ENCODE measurements at places on chromosomes 3 and 15.

GRCh38 chr15:99153026-99153535 is 48.2 kb downstream of the SYNM start:
- no peak overlapping the region for H3K4me3 ChIP-seq
- no peak overlapping the region for H3K27ac ChIP-seq
- no peak for DNase-seq
- H3K4me1 ChIP-seq, result no peaks in the 10 kb centered on the region
- H3K27me3 ChIP-seq, result no peaks in the 10 kb centered on the region

DNA sequence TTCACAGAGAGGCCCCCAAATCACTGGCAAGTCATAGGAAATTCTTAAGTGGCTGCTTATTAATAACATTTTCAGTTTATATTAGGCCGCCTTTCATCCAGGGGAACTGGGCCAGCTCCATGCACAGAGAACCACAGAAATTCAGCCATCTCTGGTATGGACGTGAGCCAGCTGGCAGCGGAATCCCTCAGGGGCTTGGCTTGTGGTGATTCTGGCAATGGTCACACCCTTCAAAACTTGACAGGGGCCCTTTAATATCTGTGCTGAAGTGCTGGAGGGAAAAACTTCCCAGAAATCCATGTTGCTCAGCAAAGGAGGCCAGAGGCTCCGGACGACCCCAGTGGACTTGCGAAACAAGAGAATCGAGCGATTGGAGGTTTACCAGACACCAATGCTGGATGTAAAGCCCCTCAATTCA is 11.3 kb downstream of the PRICKLE2 start:
- peaks cover 25% of the 10 kb centered on the region for H3K4me1 ChIP-seq
- H3K36me3 ChIP-seq, result no peaks in the 10 kb centered on the region
- DNase-seq, result peak; percentile 57

DNA sequence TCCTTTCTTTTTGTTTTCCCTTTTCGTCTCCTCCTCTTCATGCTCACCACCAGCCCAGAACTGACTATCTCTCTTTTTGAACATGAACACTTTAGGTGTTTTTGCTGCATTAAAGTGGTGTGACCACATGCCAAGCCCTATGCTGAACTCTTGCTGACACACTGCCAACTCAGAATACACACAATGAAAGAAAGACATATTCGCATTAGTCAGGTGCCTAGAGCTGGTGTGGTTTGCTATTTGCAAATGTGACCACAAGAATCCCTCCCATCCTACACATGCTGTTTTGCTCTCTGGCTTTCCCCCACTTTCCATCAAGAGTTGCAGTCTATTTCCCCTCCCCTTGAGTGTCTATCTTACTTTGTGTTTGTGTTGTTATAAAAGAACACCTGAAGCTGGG is 967.8 kb upstream of the CFAP20DC start:
- H3K36me3 ChIP-seq, result no peaks in the 10 kb centered on the region

DNA sequence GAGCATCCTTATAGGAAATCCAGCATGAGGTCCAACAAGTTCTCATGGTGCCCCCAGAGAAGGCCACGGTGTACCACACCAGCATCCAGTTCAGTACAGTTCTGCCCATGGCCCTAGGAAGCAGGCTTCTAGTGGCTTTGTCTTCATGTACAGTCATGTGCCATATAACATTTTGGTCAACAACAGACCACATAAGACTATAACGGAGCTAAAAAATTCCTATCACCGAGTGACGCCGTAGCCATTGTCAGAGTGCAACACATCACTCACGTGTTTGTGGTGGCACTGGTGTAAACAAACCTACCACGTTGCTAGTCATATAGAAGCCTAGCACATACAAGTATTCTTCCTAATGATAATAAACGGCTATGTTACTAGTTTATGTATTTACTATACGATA is 209.0 kb downstream of the ARRDC4 start:
- H3K4me3 ChIP-seq, result no peak overlapping the region
- H3K4me1 ChIP-seq, result no peaks in the 10 kb centered on the region
- no peaks in the 10 kb centered on the region for H3K36me3 ChIP-seq
- H3K27me3 ChIP-seq, result no peaks in the 10 kb centered on the region
- no peak overlapping the region for H3K27ac ChIP-seq

GRCh38 chr15:66481107-66481856 is 16.3 kb downstream of the SNAPC5 start:
- H3K27ac ChIP-seq, result no peak overlapping the region
- no peaks in the 10 kb centered on the region for H3K27me3 ChIP-seq
- no peak overlapping the region for H3K4me3 ChIP-seq

GRCh38 chr3:63519426-63519825 is 133.0 kb upstream of the SNTN start:
- no peaks in the 10 kb centered on the region for H3K4me1 ChIP-seq
- H3K27me3 ChIP-seq, result no peaks in the 10 kb centered on the region
- H3K27ac ChIP-seq, result no peak overlapping the region
- no peaks in the 10 kb centered on the region for H3K36me3 ChIP-seq
- DNase-seq, result no peak
- no peak overlapping the region for H3K4me3 ChIP-seq

- no peaks in the 10 kb centered on the region for H3K36me3 ChIP-seq
- no peaks in the 10 kb centered on the region for H3K4me1 ChIP-seq
- H3K4me3 ChIP-seq, result no peak overlapping the region
- DNase-seq, result peak; percentile 95
- H3K27me3 ChIP-seq, result no peaks in the 10 kb centered on the region
- peak overlapping the region; percentile 82 for H3K27ac ChIP-seq
These were observed 40.9 kb upstream of the RYK start for GRCh38 chr3:134291319-134292254.

GRCh38 chr3:17969985-17970568 is 227.6 kb upstream of the TBC1D5 start:
- H3K27me3 ChIP-seq, result no peaks in the 10 kb centered on the region
- no peak for DNase-seq
- no peaks in the 10 kb centered on the region for H3K36me3 ChIP-seq
- no peak overlapping the region for H3K27ac ChIP-seq
- H3K4me1 ChIP-seq, result no peaks in the 10 kb centered on the region
- H3K4me3 ChIP-seq, result no peak overlapping the region

- peaks cover 10% of the 10 kb centered on the region for H3K4me1 ChIP-seq
- DNase-seq, result no peak
- H3K27me3 ChIP-seq, result no peaks in the 10 kb centered on the region
These were observed 161.8 kb upstream of the TBL1XR1 start for GRCh38 chr3:177358977-177359592.

- no peaks in the 10 kb centered on the region for H3K4me1 ChIP-seq
- DNase-seq, result peak; percentile 83
- H3K36me3 ChIP-seq, result no peaks in the 10 kb centered on the region
These were observed 49.1 kb downstream of the FMN1 start for GRCh38 chr15:33145447-33145846.
